IMR-90 (cell line): ENCODE measurements at places on chromosomes 1 and 21. TPM values are rescaled to one million over a fixed set of nuclear protein-coding genes. Genes with fewer than 3 reads are reported as not detected.

The OR2T35 gene
- not detected in 2 replicates for total RNA-seq

The USP24 gene
- total RNA-seq: 34.7 and 36.7 TPM in 2 replicates

The FCRL1 gene
- total RNA-seq: not detected in 2 replicates

The RNF186 gene
- total RNA-seq: not detected in 2 replicates

The CAMK1G gene
- 0.72 and 0.83 TPM in 2 replicates for total RNA-seq

DNA sequence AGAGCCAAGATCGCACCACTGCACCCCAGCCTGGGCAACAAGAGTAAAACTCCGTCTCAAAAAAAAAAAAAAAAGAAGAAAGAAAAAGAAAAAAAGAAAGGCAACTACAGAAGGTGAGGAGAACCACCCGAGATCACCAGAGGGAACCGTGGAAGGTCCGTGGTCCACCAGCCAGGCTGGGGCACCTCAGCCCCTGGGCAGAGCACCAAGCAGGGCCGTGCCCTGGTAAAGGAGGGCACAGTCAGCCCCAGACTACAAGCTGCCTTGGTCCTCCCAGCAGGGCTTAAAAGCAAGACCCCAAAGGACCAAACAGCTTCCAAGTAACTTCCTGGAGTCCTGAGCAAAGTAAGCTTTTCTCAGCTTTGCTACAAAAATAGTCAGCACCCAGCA, 8.8 kb upstream of the SAMD11 start:
- no peak overlapping the region for H3K4me3 ChIP-seq
- H3K36me3 ChIP-seq: no peaks in the 10 kb centered on the region
- no peak for DNase-seq
- peaks cover 22% of the 10 kb centered on the region for H3K4me1 ChIP-seq
- no peaks in the 10 kb centered on the region; the same call in 1 of the 2 replicates for H3K27me3 ChIP-seq

GRCh38 chr1:158979229-158979628, 30.5 kb upstream of the IFI16 start:
- H3K4me1 ChIP-seq: no peaks in the 10 kb centered on the region
- H3K27ac ChIP-seq: no peak overlapping the region
- no peak for DNase-seq

GRCh38 chr21:31351960-31352359, 7.9 kb upstream of the TIAM1 start:
- H3K4me3 ChIP-seq: no peak overlapping the region
- no peaks in the 10 kb centered on the region for H3K4me1 ChIP-seq
- no peak for DNase-seq
- no peak overlapping the region for H3K27ac ChIP-seq
- H3K36me3 ChIP-seq: no peaks in the 10 kb centered on the region

DNA sequence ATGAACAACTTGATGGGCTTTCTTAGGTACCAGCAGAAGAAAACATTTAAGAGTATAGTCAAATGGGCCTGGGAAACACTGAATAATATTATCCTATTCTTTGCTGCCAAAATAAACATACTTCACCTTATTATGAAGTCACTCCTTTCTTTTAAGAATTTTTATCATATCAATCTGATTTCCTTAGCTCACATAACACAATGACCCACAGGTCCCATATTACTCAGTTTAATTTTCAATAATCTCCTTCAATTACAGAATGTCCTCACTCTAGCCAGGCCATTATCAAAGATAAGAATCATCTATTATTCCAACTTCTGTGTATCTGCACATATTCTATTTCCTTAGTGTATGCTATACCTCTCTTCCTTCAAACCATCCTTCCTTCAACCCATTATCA, 63.0 kb downstream of the PIGK start:
- no peak overlapping the region for H3K27ac ChIP-seq
- DNase-seq: no peak
- H3K4me1 ChIP-seq: no peaks in the 10 kb centered on the region
- H3K4me3 ChIP-seq: no peak overlapping the region
- peaks cover 3% of the 10 kb centered on the region; the same call in 1 of the 2 replicates for H3K36me3 ChIP-seq
- H3K27me3 ChIP-seq: no peaks in the 10 kb centered on the region

DNA sequence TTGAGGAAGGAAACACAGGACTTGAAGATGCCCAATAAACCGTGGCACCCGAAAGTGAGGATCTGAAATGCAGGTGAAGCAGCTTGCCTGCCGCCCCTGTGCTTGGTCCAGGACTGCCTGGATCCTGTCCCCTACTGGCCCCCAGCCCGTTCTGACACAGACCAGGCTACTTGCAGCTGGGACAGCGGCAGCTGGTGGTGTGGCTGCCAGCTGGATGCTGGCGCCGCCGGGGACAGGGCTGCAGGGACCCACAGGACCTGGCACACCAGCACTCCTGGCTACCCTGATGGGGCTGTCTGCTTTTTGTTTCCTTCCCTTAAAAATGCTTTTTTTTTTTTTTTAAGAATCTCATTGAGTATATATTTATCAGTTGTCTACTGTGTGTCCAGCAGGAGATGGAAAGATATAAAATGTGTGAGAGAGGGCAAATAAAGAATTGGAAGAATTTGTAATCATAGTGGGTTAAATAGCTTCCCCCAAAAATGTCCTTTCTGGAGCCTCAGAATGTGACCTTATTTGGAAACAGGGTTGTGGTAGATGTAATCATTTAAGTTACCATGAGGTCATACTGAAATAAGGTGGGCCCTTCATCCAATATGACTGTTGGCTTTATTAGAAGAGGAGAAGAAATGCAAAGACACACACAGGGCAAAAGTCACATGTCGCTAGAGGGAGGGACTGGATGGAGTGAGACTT, 165.6 kb downstream of the DSCAM start:
- H3K27me3 ChIP-seq: no peaks in the 10 kb centered on the region
- H3K36me3 ChIP-seq: no peaks in the 10 kb centered on the region
- no peak overlapping the region for H3K27ac ChIP-seq
- DNase-seq: no peak

DNA sequence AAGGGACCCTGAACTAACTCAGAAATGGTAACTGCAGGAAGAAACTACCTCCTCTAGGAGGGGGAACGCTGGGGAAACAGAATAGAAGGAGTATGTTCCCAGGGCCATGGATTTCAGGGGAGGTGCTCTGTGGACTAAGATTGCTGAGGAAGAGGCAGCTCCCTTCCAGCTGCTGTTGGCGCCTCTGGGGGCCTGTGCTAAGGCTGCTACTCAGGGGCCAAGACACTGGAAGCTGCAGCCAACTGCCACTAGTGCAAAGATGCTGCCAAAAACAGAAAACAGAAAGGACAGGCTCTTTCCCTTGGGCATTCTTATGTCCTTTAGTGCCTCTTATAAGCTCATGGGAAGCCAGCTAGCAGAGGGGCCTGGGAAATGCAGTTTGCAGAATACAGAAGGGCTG, 58.0 kb upstream of the SGIP1 start:
- H3K4me1 ChIP-seq: peaks cover 2% of the 10 kb centered on the region; the same call in 1 of the 2 replicates
- H3K27me3 ChIP-seq: no peaks in the 10 kb centered on the region
- H3K36me3 ChIP-seq: no peaks in the 10 kb centered on the region
- DNase-seq: no peak

DNA sequence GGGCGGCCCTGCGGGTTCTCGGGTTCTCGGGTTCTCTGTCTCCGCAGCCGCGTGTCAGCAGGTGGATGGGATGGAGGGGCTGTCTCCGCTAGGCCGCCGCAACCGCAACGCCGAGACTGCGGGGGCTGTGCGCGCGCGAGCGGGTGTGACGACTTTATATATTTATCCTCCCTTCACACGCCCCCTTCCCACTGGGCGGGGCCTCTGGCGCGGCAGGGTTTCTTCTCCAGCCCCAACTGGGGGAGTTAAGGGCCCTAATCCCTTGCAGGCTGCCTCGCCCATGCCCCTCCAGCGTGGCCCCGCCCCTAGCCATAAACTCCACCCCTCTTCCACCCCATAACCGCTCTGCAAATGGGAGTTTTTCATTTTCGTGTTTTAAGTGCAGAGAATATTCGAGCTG, 3.4 kb downstream of the IGSF21 start:
- no peak for DNase-seq
- no peak overlapping the region for H3K27ac ChIP-seq
- H3K27me3 ChIP-seq: peaks cover 49% of the 10 kb centered on the region
- H3K4me1 ChIP-seq: no peaks in the 10 kb centered on the region
- H3K36me3 ChIP-seq: no peaks in the 10 kb centered on the region

- H3K4me3 ChIP-seq: no peak overlapping the region
- H3K27ac ChIP-seq: no peak overlapping the region; the same call in 1 of the 2 replicates
- H3K4me1 ChIP-seq: no peaks in the 10 kb centered on the region
- H3K27me3 ChIP-seq: no peaks in the 10 kb centered on the region
- no peak for DNase-seq
Observed at GRCh38 chr1:171576144-171576543, 45.9 kb upstream of the MYOCOS start.

DNA sequence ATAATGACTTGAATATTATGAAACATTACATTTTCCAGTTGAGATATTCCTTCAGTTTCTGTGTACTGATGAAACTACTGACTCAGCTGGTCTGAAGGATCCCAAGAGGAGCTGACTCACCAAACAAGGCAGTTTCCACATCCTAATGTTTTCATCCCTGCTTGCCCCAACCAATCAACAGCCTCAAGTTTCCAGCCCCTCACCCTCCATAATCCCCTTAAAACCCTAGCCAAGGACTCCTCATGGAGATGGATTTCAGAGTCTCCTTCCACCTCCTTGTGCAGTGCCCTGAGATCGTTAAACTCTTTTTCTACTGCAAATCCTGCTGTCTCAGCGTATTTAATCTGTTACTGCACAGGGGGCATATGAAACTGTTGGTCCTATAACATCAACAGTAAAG, 83.1 kb upstream of the HAO2 start:
- no peaks in the 10 kb centered on the region for H3K36me3 ChIP-seq
- 0 out of 2 replicates have a peak, but pooled peaks cover 1% of the 10 kb centered on the region for H3K4me1 ChIP-seq
- H3K4me3 ChIP-seq: no peak overlapping the region
- no peak overlapping the region for H3K27ac ChIP-seq
- peak; percentile 79 for DNase-seq

- no peak for DNase-seq
- H3K4me1 ChIP-seq: peaks cover 8% of the 10 kb centered on the region
- H3K27me3 ChIP-seq: no peaks in the 10 kb centered on the region
Observed at GRCh38 chr1:192529031-192529755, 46.4 kb upstream of the RGS1 start.

GRCh38 chr1:244365809-244366208, 85.9 kb downstream of the ADSS2 start:
- H3K27me3 ChIP-seq: no peaks in the 10 kb centered on the region
- no peak overlapping the region for H3K4me3 ChIP-seq
- no peak for DNase-seq
- no peak overlapping the region for H3K27ac ChIP-seq
- no peaks in the 10 kb centered on the region for H3K36me3 ChIP-seq

GRCh38 chr21:36747041-36747814, 48.3 kb downstream of the SIM2 start:
- peaks cover 11% of the 10 kb centered on the region for H3K4me1 ChIP-seq
- peak overlapping the region; percentile 55 for H3K4me3 ChIP-seq
- no peak overlapping the region for H3K27ac ChIP-seq
- no peak for DNase-seq
- H3K36me3 ChIP-seq: peaks cover 2% of the 10 kb centered on the region; the same call in 1 of the 2 replicates
- H3K27me3 ChIP-seq: peaks cover 2% of the 10 kb centered on the region

- no peaks in the 10 kb centered on the region; the same call in 1 of the 2 replicates for H3K27me3 ChIP-seq
- H3K4me3 ChIP-seq: no peak overlapping the region
- H3K4me1 ChIP-seq: no peaks in the 10 kb centered on the region
- H3K36me3 ChIP-seq: no peaks in the 10 kb centered on the region
Observed at GRCh38 chr1:83692524-83693381, 306.2 kb downstream of the TTLL7 start.

DNA sequence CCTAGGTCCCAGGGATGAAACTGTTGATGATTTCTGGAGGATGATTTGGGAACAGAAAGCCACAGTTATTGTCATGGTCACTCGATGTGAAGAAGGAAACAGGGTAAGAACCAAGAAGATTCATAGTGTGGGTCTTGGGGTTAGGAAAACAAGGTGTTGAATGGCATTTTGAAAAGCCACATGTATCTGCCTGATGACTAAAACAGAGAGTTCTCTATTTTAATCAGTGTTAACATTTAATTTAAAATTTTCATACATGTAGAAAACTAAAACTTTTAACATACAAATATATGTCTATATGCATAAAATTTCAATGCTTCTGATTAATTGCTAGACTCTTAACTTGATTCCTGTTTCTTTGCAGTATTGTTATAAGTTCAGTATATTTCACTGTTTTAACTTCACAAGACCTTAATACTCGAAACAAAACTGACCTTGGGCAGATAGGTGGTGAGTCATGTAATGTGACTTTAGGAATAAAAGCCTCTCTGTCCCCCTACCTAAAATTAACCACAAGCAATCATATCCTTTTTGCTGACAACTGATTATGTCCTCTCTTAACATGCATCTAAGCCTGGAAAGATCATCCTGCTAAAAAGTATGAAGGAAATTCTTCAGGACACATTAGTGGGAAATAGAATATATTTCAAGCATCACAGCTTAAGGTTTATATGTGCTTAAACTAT, 95.6 kb downstream of the PTPRC start:
- no peak overlapping the region for H3K27ac ChIP-seq
- no peaks in the 10 kb centered on the region for H3K27me3 ChIP-seq
- no peak for DNase-seq
